ENCODE measurements at places on chromosomes 11 and 22.

GRCh38 chr22:28116219-28116673 is 197.2 kb upstream of the PITPNB start:
- DNase-seq: no peak

GRCh38 chr11:27011560-27012233 is 17.8 kb downstream of the FIBIN start:
- DNase-seq: no peak

- no peak for DNase-seq
Measured at GRCh38 chr11:120035756-120036155, 102.2 kb downstream of the TRIM29 start.

DNA sequence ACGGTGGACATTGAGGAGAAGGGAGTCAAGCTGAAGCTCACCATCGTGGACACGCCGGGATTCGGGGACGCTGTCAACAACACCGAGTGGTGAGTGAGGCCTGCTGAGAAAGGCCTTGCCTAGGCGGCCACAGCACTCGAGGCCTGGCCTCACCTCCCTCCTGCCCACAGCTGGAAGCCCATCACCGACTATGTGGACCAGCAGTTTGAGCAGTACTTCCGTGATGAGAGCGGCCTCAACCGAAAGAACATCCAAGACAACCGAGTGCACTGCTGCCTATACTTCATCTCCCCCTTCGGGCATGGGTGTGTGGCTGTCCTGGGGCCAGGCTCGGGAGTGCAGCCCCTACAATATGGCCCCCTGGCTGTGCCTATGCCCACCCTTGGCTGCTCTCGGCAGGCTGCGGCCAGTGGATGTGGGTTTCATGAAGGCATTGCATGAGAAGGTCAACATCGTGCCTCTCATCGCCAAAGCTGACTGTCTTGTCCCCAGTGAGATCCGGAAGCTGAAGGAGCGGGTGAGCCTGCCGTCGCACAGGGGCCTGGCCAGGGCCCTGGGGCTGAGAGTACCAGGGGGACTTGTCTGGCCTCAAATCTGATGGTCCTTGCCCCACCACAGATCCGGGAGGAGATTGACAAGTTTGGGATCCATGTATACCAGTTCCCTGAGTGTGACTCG is 3.0 kb upstream of the GP1BB start:
- no peak for DNase-seq
